ENCODE measurements at places on chromosomes 2 and 18. TPM values are rescaled to one million over a fixed set of nuclear protein-coding genes. Genes with fewer than 3 reads are reported as not detected.

Gene GALNT14
- polyA plus RNA-seq: not detected

Gene FAM237A
- not detected for polyA plus RNA-seq

Gene GRHL1
- polyA plus RNA-seq: 13.5 TPM

Gene LHCGR
- polyA plus RNA-seq: not detected

Gene CNDP1
- polyA plus RNA-seq: 0.01 TPM

Gene SLC9A4
- polyA plus RNA-seq: not detected

Gene DCDC2C
- not detected for polyA plus RNA-seq

Gene CD8B2
- not detected for polyA plus RNA-seq

Gene CROCC2
- not detected for polyA plus RNA-seq

Gene PSMA8
- polyA plus RNA-seq: not detected

Gene ALPG
- polyA plus RNA-seq: not detected

Gene COA5
- polyA plus RNA-seq: 43.6 TPM

Gene LYG2
- polyA plus RNA-seq: 0.18 TPM

Gene RALB
- 37.8 TPM for polyA plus RNA-seq

Gene ICA1L
- polyA plus RNA-seq: 1.5 TPM

Gene MC5R
- not detected for polyA plus RNA-seq

Gene SERPINB2
- polyA plus RNA-seq: 0.04 TPM

Gene HTR2B
- 0.03 TPM for polyA plus RNA-seq

Gene GPAT2
- not detected for polyA plus RNA-seq

Gene MOB4
- 35.7 TPM for polyA plus RNA-seq

Gene DYNAP
- not detected for polyA plus RNA-seq

Gene C18orf54
- 0.94 TPM for polyA plus RNA-seq

Gene STAT1
- polyA plus RNA-seq: 21.8 TPM

Gene FAP
- polyA plus RNA-seq: not detected

Gene STARD6
- not detected for polyA plus RNA-seq

Gene NT5DC4
- 0.07 TPM for polyA plus RNA-seq

Gene CYS1
- 0.04 TPM for polyA plus RNA-seq

Gene LBX2
- 6.4 TPM for polyA plus RNA-seq

Gene HOXD10
- polyA plus RNA-seq: not detected

Gene LIMS3
- not detected for polyA plus RNA-seq
